SK-MEL-5 (cell line): ENCODE measurements at places on chromosomes 1 and 21. TPM values are rescaled to one million over a fixed set of nuclear protein-coding genes. Genes with fewer than 3 reads are reported as not detected.

Gene MYOG
- total RNA-seq = not detected in 2 replicates

Gene RORC
- total RNA-seq = 0.03 TPM in 1 of 2 replicates, not detected in the other

Gene OR2AK2
- not detected in 2 replicates for total RNA-seq

Gene ADAM30
- not detected in 2 replicates for total RNA-seq

Gene PTPRU
- total RNA-seq = 3.3 and 4.0 TPM in 2 replicates

Gene CFAP45
- total RNA-seq = 0.13 and 0.56 TPM in 2 replicates
